ENCODE measurements at places on chromosomes 1 and 21. TPM values are rescaled to one million over a fixed set of nuclear protein-coding genes. Genes with fewer than 3 reads are reported as not detected.

The GTF2B gene
- 41.7 TPM for total RNA-seq

The HEYL gene
- not detected for total RNA-seq

DNA sequence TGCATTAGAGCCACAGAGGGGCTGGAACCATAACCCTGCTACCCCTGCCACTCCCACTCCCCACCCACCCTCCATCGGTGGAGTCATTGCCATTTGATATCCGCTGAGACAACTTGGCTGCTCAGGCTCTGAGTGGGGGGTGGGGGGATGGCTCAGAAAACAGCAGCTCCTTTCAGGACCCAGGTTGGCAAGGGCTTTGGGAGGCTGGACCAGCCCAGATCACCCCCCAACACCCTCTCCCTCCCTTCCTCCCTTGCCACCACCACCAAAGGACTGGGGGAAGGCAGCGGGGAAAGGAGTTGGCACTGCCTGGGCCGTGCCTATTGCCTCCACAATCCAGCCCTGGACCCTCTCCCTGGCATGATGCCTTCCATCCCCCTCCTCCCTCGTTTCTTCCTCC is 1.7 kb downstream of the KCNJ10 start:
- peaks cover 13% of the 10 kb centered on the region for H3K4me1 ChIP-seq
- H3K27me3 ChIP-seq, result peaks cover 50% of the 10 kb centered on the region
- H3K36me3 ChIP-seq, result peaks cover under 1% of the 10 kb centered on the region
- no peak overlapping the region for H3K27ac ChIP-seq
- no peak overlapping the region for H3K4me3 ChIP-seq

GRCh38 chr1:64864018-64864940 is 102.1 kb downstream of the JAK1 start:
- peak overlapping the region; percentile 87 for H3K27ac ChIP-seq
- H3K4me1 ChIP-seq, result peaks cover 21% of the 10 kb centered on the region
- peak overlapping the region; percentile 38 for H3K4me3 ChIP-seq
- DNase-seq, result peak; percentile 50
- no peaks in the 10 kb centered on the region for H3K27me3 ChIP-seq

The OLIG2 gene
- not detected for total RNA-seq

The TTLL7 gene
- total RNA-seq, result 1.3 TPM

The TMCC2 gene
- total RNA-seq, result 3.4 TPM

The KRTAP12-2 gene
- total RNA-seq, result not detected

DNA sequence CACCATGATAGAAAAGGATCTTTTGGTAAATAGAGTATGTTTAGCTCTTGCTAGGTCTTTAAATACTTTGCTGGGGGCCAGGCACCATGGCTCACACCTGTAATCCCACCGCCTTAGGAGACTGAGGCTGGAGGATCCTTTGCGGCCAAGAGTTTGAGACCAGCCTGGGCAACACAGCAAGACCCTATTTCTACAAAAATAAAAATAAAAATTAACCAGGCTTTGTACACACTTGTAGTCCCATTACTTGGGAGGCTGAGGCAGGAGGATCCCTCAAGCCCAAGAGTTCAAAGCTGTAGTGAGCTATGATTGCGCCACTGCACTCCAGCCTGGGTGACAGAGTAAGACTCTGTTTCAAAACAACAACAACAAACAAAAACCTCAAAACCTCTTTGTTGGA is 1.1 kb upstream of the KCNE2 start:
- peaks cover 24% of the 10 kb centered on the region for H3K27me3 ChIP-seq
- peaks cover 6% of the 10 kb centered on the region for H3K4me1 ChIP-seq
- DNase-seq, result no peak
- no peaks in the 10 kb centered on the region for H3K36me3 ChIP-seq
- no peak overlapping the region for H3K27ac ChIP-seq
- no peak overlapping the region for H3K4me3 ChIP-seq

DNA sequence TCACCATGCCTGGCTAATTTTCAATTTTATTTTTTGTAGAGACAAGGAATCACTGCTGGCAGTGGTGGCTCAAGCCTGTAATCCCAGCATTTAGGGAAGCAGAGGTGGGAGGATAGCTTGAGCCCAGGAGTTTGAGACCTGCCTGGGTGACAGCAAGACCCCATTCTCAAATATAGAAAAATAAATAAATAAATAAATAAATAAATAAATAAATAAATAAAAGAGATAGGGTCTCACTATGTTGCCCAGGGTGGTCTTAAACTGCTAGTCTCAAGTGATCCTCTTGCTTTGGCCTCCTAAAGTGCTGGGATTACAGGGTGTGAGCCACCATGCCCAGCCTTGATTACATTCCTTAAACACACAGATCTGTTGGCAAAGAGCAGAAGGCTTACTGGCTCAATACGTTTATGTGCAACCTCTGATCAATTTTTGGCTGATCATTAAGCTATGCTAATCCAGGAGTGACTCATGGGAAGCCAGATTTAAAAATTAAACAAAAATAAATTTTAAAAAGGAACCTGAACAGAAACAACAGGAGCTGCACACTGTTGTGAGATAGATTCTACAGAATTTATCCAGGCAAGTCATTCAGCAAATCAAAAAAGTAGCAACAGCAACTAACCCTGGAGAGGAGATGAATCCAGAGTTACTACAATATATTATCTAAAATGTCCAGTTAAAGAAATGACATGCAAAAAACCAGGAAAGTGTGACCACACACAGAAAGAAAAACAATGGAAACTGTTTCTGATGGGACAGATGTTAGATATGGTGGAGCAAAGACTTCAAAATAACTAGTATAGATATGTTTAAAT is 79.4 kb downstream of the RPE65 start:
- no peaks in the 10 kb centered on the region for H3K27me3 ChIP-seq
- H3K27ac ChIP-seq, result no peak overlapping the region
- H3K36me3 ChIP-seq, result no peaks in the 10 kb centered on the region

The KRTAP7-1 gene
- not detected for total RNA-seq

The NGF gene
- not detected for total RNA-seq

DNA sequence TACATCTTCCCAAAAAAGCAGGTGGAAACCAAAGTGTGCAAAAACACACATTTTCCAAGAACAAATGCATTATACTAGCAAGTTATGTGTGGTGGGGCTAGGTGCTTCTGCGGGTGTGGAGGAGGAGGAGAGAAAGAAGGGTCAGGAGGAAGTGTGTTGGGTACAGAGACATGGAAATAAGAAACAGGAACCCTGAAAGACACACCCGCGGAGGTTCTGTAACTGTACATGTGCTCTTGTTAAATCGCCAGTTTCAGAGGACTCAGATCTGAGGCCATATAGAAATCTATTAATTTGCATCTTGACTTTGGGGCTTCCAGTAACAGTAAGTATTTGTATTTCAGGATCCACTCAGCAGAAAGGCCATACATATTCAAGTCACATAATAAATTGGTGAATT is 30.9 kb downstream of the ERG start:
- no peaks in the 10 kb centered on the region for H3K4me1 ChIP-seq
- no peak overlapping the region for H3K27ac ChIP-seq
- H3K27me3 ChIP-seq, result peaks cover 14% of the 10 kb centered on the region
- H3K4me3 ChIP-seq, result no peak overlapping the region
- no peak for DNase-seq
- H3K36me3 ChIP-seq, result no peaks in the 10 kb centered on the region

- H3K36me3 ChIP-seq, result no peaks in the 10 kb centered on the region
- H3K27me3 ChIP-seq, result peaks cover 5% of the 10 kb centered on the region
- no peak overlapping the region for H3K27ac ChIP-seq
- DNase-seq, result no peak
- H3K4me3 ChIP-seq, result no peak overlapping the region
Measured at GRCh38 chr1:209355415-209355814, 228.1 kb upstream of the CAMK1G start.

GRCh38 chr1:16315437-16315836 is 36.8 kb downstream of the FBXO42 start:
- H3K36me3 ChIP-seq, result peaks cover 17% of the 10 kb centered on the region
- no peak overlapping the region for H3K4me3 ChIP-seq
- DNase-seq, result no peak
- H3K27ac ChIP-seq, result no peak overlapping the region
- peaks cover 3% of the 10 kb centered on the region for H3K4me1 ChIP-seq

DNA sequence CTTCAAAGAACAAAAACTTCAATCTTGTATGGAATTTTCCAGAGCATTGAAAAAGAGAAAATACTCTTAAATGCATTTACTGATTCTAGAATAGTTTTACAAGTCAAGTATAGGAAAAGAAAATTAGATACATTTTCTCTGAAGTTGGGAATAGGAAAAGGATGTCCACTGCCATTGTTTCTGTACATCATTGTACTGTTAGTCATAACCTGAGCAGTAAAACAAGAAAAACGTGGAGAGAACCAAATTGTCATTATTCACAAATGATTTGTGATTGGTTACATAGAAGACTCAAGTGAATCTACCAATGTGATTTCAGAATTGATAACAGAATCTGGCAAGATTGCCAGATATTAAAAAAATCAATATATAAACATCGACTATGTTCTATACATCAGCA is 27.4 kb downstream of the PRKACB start:
- H3K4me1 ChIP-seq, result peaks cover 21% of the 10 kb centered on the region
- no peaks in the 10 kb centered on the region for H3K27me3 ChIP-seq
- no peak for DNase-seq
- H3K36me3 ChIP-seq, result peaks cover 19% of the 10 kb centered on the region

GRCh38 chr1:166470441-166470840 is 303.6 kb upstream of the FAM78B start:
- H3K27me3 ChIP-seq, result peaks cover 4% of the 10 kb centered on the region
- no peaks in the 10 kb centered on the region for H3K4me1 ChIP-seq
- H3K27ac ChIP-seq, result no peak overlapping the region
- DNase-seq, result no peak

GRCh38 chr1:236156512-236157208 is 14.3 kb downstream of the GPR137B start:
- no peak for DNase-seq
- H3K27me3 ChIP-seq, result no peaks in the 10 kb centered on the region
- H3K4me1 ChIP-seq, result peaks cover 10% of the 10 kb centered on the region
- H3K36me3 ChIP-seq, result peaks cover 4% of the 10 kb centered on the region
- no peak overlapping the region for H3K27ac ChIP-seq

The BACE2 gene
- total RNA-seq, result 5.2 TPM

GRCh38 chr1:171792656-171793369 is 11.4 kb downstream of the METTL13 start:
- H3K36me3 ChIP-seq, result peaks cover 47% of the 10 kb centered on the region
- no peak for DNase-seq
- no peak overlapping the region for H3K27ac ChIP-seq

DNA sequence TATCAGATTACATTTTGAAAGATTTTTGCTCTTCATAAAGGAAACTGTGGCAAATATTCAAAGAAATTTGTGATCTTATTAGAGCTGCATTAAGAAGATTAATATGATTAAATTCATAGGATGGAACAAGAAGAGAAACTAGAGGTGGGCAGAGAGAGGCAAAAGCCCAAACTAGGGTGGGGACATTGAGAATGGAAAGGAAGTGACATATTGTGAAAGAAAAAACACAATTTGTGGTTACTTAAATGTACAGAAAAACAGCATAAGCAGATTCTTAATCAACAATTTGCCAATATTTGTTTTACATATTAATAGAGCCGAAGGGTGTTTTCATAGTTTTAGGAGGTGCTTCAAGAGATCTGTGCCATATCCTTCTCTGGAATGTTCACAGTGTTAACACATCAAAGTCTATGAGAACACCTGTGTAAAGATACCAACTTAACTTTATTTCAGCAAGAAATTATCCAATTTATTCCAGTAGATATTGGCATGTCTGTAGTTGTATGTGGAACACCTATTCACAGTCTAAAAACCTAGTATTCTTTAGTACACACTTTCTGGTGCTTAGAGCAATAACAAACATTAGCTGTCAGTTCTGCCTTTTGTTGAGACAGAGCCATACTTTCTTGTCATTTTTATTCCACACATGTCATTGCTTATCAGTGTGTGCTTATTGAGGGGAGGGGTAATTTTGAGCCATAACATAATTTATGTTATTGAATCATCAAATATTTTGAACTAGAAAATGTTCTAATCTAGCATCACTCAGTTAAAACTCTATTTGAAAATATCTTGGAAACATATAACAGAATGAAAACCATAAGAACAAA is 401.5 kb downstream of the PTPRC start:
- peak overlapping the region; percentile 47 for H3K4me3 ChIP-seq
- DNase-seq, result no peak
- peak overlapping the region; percentile 80 for H3K27ac ChIP-seq
- H3K27me3 ChIP-seq, result no peaks in the 10 kb centered on the region
- peaks cover 40% of the 10 kb centered on the region for H3K4me1 ChIP-seq

GRCh38 chr1:1230656-1231399 is 973 bp downstream of the SDF4 start:
- H3K4me3 ChIP-seq, result peak overlapping the region; percentile 92
- no peaks in the 10 kb centered on the region for H3K27me3 ChIP-seq
- H3K27ac ChIP-seq, result peak overlapping the region; percentile 92
- peaks cover 25% of the 10 kb centered on the region for H3K4me1 ChIP-seq
- DNase-seq, result no peak

GRCh38 chr1:92968138-92969032 is 7.1 kb upstream of the DIPK1A start:
- DNase-seq, result no peak
- no peak overlapping the region for H3K27ac ChIP-seq
- H3K4me3 ChIP-seq, result no peak overlapping the region
- peaks cover 24% of the 10 kb centered on the region for H3K4me1 ChIP-seq
- peaks cover 3% of the 10 kb centered on the region for H3K36me3 ChIP-seq

DNA sequence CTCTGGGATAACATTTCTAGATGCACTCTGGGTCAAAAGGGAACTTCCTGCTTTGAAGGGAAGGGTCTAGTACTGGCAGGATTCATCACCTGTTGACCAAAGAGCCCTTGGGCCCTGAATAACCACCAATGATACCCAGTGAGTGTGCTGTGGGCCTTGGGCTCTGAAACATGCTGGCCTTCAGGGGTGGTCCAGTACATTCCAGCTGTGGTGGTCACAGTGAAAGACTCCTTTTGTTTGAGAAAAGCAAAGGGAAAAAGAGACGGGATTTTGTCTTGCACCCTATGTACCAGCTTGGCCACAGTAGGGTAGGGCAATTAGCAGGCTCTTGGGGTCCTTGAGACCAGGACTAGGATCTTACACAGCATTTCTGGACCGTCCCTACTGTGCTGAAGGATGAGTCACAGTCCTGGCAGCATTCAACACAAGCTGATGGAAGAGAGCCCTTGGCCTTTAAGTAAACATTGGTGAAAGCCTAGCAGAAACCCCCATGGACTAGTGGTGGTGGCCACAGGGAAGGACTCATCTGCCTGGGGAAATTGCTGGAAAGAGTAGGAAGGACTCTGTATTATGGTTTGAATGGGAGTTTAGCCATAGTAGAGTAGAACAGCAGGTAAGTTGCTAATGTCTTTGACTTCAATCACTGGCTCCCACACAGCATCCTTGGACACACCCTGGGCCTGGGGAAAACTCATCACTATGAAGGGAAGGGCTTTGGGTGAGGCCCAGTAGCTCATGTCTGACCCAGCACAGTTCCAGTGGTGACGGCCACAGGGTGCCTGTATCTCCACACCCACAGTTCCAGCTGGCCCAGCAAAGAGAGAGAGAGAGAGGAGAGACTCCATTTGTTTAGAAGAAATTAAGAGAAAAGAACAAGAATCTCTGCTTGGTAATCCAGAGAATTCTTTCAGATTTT is 87.5 kb downstream of the COL24A1 start:
- H3K4me1 ChIP-seq, result no peaks in the 10 kb centered on the region
- DNase-seq, result no peak
- no peak overlapping the region for H3K4me3 ChIP-seq
- H3K27me3 ChIP-seq, result peaks cover 2% of the 10 kb centered on the region
